Brain (organoid and tissue), 16 donors: ENCODE measurements at places on chromosomes 7 and 10.

- DNase-seq: no peak
These were observed 44.4 kb upstream of the CD36 start for GRCh38 chr7:80593869-80594586.

- peak; percentile 94 for DNase-seq
These were observed 91.3 kb upstream of the TMEM106B start for GRCh38 chr7:12119620-12120303.

DNA sequence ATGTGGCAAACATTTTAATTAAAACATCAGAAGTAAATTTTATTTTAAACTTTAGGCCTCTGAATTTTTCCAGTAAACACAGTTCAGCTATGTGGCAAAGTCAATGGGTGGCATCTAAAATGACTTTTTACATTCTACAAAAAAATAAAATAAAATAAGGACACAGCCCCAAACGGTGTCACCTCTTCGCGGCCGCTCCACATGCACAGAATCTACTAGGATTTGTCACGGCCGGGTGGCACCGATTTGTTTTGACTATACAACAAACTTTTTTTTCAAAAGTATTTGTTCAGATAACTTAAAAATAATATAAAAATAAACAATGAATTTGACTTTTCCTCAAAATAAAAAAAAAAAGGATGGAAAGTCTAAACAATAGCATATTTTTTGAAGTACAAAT is 127.8 kb downstream of the EBF3 start:
- DNase-seq: no peak

DNA sequence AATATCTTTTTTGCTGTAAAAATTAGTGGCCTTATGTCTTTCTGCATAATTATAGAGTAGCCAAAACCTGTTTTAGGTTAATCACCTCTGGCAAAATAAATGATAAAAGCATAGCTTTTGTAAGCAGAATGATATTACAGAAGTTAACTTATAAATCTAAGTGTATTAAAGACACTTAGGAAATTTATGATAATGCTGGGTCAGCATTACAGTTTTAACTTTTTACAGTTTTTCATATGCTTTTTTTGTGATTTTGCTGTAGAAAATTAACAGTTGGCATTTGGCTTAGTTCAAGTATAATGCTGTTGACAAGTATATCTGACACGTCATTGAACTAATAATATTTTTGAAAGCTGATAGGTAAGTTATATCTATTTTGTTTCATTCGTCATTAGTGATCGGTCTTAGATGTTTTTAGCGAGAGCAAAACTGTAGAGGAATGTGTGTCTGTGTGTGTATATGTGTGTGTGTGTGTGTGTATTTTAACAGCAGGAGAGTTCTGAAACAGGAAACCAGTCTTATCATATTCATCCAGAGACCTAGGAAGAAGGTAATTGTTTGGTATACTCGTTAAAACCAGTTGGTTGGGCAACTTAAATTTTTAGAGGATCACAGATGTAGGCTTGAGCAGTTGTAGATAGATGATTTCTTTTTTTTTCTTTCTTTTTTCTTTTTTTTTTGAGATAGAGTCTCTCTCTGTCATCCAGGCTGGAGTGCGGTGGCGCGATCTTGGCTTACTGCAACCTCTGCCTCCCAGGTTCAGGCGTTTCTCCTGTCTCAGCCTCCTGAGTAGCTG is 15.4 kb downstream of the PTEN start:
- no peak for DNase-seq

- DNase-seq: no peak
These were observed 8.2 kb downstream of the TPK1 start for GRCh38 chr7:144827621-144828020.

DNA sequence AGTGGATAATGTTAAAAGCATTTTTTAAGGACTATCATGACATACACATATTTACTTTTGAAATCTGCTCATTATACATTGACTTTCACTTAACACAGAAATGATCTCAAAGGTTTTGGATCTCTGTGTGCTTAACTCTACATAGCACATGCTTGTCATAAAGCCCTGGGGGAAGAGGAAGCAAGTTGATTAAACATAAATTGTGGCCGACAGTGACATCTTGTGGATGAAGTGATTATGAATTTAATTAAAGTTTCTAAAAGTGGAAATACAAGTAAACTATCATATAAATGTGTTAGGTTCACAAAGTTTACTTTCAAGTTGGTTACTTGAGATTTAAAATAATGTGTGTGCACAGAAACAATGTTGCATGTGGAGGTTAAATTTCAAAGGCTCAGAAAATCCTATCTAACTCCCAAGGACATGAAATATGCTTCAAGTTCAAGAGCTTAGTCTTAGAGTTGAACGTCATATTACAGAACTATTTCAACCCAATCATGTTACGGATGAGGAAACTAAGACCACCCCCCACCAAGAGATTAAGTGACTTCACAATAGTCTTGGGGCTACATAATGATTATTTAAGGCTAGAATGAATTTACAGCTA is 1247.8 kb downstream of the GATA3 start:
- peak; percentile 90 for DNase-seq

DNA sequence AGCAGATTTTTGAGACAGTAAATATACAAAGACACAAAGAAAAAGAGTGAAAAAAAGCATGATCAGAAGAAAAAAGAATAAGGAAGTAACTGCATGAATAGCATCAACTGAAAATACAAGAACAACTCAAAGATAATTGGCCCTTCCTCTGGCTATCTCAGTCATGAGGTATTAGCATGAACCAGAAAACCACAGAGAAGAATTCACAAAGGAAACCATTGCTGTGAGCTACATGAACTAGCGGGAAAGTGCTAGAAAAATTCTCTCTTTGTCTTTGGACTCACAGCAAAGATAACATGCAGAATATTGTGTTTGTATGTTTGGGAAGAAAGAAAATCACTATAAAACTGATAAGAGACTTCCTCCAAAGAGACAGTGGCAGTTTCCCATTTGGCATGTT is 82.9 kb downstream of the SORCS1 start:
- no peak for DNase-seq

- DNase-seq: no peak
These were observed 6.0 kb downstream of the SKIDA1 start for GRCh38 chr10:21519397-21519933.

DNA sequence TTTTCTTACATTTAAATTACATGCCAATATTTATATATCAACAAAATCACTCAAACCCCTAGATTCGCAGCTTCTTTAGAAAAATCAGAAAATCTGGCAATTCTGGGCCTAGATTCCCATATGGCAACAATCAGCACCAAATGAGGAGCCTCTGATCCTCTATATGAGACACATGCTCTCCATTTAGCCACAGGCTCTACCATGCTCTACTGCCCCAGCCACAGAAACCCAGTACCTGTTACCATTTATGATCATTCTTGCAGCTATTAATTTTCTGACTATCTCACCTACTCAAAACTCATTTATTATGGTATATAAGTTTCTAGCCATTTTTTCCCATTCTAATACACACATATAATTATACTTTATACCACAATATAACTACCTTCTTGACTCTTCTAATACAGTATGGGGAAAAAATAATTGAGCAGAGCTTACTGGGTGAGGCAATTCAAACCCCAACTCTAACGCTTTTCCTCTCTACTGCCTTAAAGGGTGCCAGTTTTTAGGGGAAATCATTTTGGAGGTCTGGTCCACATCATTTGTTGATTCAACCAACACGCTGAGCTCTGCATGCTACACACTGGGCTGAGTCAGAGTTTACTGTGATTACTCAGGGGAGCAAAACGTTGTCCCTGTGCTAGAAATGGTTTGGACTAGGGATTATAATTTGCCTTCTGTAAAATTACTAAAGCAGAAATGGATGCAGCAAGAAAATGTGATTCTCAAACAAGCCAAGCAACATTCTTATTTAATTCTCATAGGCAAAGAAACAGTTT is 11.6 kb downstream of the PDLIM1 start:
- DNase-seq: no peak

- DNase-seq: no peak
These were observed 14.8 kb downstream of the INHBA start for GRCh38 chr7:41688012-41688625.

DNA sequence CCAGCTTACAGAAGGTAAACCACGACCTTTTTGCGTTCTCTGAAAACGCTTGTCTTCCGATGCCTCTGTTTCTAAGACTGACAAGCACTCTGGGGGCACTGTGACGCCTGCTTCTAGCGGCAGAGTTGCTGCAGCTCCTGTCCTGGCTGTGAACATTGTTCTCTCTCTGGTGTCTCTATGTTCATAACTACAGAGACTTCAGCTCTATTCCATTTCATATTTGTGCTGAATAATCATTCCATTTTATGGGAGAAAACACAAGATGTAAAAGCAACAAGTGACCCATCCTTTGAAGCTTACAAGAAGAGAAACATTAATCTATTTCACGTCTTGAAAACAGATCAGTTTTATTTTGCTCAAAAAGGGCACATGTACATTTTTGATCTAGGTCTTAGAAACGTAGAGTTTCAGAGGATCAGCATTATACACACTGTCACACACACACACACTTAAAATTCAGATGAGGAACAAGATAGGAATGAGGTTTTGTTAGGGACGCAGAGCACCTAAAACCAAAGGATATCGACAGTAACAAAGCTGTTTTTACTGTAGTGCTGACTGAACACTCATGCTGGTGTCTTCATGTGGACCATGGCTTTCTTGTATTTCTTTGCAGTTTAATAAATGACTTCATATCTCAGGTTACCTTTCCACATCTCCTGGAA is 3.0 kb downstream of the IKZF1 start:
- no peak for DNase-seq

- DNase-seq: no peak
These were observed 124.2 kb upstream of the ZNF746 start for GRCh38 chr7:149621776-149622175.

DNA sequence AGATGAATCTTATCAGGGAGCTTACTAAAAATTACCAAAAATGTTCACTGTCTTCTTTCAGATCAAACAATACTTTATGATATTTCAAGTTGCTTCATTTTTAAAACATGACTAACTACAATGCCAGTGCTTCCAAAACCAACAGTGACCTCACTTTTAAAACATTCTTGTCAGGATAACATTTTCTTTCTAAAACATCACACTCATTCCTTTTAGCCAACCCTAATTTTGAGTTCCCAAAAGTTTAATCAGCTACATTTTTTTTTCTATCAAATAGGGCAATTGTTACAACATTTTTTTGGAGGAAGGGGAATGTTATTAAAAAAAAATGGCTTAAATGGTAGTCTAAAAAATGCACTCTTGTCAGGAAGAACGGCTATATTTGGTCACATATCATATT is 37.3 kb downstream of the RTKN2 start:
- DNase-seq: no peak

- DNase-seq: peak; percentile 37
These were observed 227.1 kb downstream of the AUTS2 start for GRCh38 chr7:69825113-69825972.

DNA sequence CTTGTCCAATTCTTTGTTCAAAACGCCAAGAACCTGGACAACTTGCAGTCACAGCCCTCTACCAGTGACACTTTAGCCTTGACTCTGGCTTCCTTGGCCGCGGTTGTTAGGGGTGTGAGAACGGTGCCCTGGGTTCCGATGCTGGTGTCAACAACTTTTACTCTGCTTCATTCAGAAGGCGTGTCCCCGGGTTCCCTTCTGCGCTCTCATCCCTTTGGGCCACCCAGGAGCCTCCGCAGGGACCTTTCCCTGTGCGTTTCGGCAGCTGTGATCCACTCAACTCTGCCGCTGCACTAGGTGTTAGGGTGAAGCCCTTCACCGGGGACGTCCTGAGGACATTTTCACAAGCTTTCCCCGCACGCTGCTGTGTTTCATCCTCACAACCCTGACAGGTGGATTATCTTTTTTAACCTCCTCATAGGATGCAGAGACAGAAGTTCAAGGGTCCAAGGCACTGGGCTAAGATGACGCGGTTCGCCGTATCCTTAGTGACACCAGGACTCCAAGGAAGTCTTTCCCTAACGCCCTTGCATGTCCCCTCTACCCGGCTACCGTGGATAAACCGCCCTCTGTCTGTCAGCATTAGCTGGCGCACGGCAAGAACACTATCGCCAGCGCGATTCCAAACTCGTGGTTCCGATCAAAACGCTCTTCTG is 133.5 kb upstream of the SHH start:
- no peak for DNase-seq

DNA sequence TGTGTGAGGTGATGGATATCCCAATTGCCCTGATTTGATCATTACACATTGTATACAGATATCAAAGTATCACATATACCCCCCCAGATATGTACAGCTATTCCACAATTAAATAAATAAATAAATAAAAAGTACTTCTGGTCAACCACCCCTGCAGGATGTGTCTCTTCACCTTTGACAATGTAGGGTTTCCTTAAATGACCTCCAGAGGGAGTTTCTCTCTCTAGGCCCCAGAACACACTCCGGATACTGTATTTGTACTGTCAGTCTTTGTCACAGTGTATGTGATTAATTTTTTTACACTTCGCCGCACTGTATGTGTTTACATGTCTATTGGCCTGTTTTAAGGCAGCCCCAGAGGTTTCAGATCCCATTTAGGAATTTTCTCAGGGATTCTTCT is 123.6 kb downstream of the ADCYAP1R1 start:
- DNase-seq: no peak

GRCh38 chr7:29063236-29063635 is 83.1 kb downstream of the CPVL start:
- no peak for DNase-seq

DNA sequence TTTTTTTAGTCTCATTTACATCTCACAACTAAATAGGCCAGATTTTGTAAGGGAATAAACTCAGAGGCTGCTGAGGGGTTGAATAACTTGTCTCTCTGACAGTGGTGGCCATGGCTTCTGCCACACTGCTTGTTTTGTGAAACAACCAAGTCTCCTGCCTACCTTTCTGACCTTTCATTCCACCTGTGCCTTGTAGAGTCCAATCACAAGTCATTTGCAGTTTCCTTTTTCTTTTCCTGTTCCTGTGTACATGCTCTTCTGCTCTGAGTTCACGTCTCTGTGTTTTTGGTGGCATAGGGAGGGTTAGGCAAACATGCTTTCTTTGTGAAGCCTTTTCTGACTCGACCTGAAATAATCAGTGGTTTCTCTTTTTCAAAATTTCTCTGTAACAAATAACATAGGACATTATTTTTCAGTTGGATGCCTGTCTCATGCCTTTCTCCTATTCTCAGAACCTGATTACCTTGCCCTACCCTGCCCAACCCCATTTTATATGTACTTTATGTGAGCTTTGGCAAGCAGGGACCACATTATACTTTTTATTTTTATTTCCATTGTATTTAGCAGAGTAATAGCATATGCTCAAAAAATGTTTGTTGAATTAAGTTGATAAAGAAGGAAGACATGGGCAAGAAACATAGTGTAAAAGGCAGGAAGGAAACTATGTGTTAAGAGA is 81.7 kb downstream of the HDAC9 start:
- DNase-seq: no peak

DNA sequence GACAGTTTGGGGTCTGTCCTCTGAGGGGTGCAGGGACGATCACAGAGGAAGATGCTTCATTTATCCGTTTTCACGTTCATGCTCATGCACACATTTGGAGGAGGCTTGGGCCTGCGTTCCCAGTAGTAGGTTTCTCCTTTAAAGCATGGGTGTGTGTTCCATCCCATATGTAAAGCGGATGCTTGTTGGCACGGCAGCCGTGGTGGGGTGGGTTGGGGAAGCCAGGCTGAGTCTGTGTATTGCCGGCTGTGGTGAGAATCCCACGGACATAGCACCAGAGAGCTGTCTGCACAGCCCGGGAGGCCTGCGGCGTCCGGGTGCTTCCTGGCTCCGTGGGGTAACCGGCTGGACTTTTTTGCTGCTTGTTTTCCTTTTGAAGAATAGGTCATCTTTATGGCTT is 440 bp downstream of the JAKMIP3 start:
- DNase-seq: no peak
